ENCODE measurements at places on chromosomes 4 and X.
A peak's percentile ranks its signal among the peaks of the same experiment; 100 is the strongest.

DNA sequence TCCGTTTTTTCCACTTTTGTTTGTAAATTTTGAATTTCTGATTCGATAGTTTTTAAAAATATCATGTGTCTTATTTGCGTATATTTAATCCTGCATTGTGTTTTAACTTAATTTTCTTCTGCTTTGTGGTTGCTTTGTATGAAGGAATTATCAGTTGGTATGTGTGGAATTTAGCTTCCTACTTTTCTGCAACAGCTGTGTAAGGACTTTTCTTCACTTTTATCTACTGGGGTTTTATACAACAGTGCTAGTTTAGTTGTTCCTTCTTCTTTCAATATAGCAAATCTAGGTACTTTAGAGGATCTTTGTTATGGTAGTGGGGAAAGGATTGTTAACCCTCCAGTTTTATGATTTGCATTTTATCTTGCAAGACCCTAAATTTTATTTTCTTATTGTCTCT, 410.3 kb downstream of the CCSER1 start:
- no peak for DNase-seq
- H3K4me1 ChIP-seq: no peaks in the 10 kb centered on the region
- no peak overlapping the region for H3K27ac ChIP-seq
- H3K4me3 ChIP-seq: no peak overlapping the region

DNA sequence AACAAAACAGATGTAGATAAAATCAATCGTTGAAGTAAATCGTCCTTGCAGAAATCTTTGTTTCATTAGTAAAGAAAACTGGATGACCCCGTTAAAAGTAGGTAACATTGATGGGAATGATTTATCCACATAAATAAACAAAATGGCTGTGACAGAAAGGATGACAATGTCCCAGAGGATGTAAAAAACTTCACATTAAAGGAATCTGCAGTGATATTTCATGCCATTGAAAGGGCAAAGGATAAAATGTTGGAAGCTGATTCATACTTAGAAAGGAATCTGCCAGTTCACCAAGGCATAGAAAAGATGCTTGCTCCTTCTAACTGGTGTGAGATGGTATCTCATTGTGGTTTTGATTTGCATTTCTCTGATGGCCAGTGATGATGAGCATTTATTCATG, 24.2 kb upstream of the EPGN start:
- no peaks in the 10 kb centered on the region for H3K4me1 ChIP-seq
- no peaks in the 10 kb centered on the region for H3K27me3 ChIP-seq
- no peak overlapping the region for H3K27ac ChIP-seq
- DNase-seq: no peak
- no peaks in the 10 kb centered on the region for H3K36me3 ChIP-seq
- no peak overlapping the region for H3K4me3 ChIP-seq

- no peak for DNase-seq
- H3K27ac ChIP-seq: no peak overlapping the region
- H3K36me3 ChIP-seq: no peaks in the 10 kb centered on the region
- no peaks in the 10 kb centered on the region for H3K4me1 ChIP-seq
These were observed 69.5 kb downstream of the ANAPC4 start for GRCh38 chr4:25446611-25447010.

DNA sequence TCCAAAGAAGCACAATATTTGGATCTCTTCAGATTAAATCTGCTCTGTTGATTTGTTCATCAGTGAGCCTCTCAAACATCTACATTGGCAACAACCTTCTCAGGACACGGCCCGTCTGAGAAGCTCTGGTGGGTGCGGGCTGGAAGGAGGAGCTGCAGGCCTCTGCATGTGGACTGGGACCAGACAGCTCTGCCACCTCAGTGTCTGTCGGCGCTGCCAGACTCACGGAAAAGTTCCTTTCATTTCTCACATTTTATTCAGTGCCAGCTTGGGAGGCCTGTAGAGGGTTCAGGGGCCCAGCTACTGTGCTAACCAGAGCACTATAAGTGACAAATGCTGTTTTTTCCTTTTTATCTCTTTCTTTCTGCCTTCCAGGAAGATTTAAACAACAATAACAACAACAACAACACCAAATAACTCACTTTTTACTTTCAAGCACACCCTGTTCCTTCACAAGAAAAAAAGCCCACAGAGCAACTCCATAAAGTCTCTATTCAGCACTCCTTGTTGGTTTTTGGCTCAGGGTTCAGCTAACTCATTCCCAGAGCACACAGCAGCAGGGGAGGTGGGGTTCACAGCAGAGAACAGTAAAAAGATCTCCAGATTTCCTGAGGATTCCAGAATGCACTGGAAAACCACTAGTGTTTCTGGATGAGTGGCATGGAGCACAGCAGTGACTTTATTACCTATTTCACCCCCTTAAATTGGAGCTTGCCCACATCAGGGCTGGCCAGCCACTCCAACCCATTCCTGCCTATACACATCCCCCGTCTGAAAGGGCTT, 23.2 kb upstream of the HOPX start:
- no peak overlapping the region for H3K27ac ChIP-seq
- no peaks in the 10 kb centered on the region for H3K27me3 ChIP-seq
- no peak for DNase-seq
- no peaks in the 10 kb centered on the region for H3K36me3 ChIP-seq
- no peak overlapping the region for H3K4me3 ChIP-seq
- no peaks in the 10 kb centered on the region for H3K4me1 ChIP-seq

GRCh38 chr4:23882976-23883531, 6.8 kb downstream of the PPARGC1A start:
- H3K27ac ChIP-seq: no peak overlapping the region
- no peaks in the 10 kb centered on the region for H3K4me1 ChIP-seq

GRCh38 chr4:32163125-32163524, 1443.0 kb downstream of the PCDH7 start:
- no peaks in the 10 kb centered on the region for H3K36me3 ChIP-seq
- no peak overlapping the region for H3K4me3 ChIP-seq
- DNase-seq: no peak
- H3K27me3 ChIP-seq: no peaks in the 10 kb centered on the region
- no peak overlapping the region for H3K27ac ChIP-seq

GRCh38 chrX:9278475-9279233, 186.2 kb upstream of the TBL1X start:
- H3K27ac ChIP-seq: no peak overlapping the region
- no peak overlapping the region for H3K4me3 ChIP-seq
- no peak for DNase-seq
- no peaks in the 10 kb centered on the region for H3K4me1 ChIP-seq

GRCh38 chrX:107541244-107541643, 87.1 kb upstream of the PRPS1 start:
- no peak overlapping the region for H3K4me3 ChIP-seq
- H3K27ac ChIP-seq: no peak overlapping the region
- no peak for DNase-seq

DNA sequence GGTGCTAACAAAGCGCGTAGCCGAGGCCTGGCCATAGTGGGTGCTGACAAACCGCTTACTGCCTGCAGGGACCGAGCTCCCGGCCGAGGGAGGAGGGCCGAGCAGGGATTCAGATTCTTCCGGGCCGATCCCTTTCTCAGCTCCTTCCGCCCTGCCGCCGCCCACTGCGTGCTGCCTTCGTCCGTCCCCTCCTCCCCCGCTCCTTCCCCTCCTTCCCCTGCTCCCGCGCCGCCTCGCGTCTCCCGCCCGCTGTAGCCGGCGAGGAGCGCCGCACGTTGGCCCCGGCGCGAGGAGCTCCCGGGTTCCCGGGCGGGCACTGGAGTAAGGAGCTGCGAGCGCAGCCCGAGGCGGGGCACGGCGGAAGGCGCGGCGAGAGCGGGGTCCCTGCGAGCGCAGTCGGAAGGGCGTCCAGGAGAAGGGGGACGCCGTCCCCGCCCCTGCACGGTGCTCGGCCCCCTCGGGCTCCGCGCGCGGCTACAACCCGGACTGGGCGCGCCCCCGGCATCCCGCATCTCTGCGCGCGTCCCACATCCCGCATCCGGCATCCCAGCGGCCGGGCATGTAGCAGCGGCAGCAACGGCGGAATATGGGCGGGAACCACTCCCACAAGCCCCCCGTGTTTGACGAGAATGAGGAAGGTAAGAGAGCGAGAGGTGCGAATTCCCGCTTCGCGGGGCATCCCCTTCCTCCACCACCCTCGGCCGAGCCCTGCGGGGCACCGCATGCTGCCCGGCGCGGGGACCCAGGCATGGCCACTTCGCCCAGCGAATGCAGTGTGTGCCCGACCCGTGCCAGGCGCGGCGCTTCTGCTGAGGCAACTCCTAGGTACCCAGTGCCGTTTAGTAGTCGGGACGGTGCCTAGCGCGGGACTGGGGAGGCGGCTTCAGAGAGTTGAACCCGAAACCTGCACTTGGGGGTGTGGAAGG, at the start of gene STK32B:
STK32B (plus strand) TSS at position 203 of the 926 bp plus-strand sequence.
- H3K4me3 ChIP-seq: no peak within 1 kb of the TSS
- H3K27me3 ChIP-seq: peaks cover 9% of the 10 kb centered on the region
- no peaks in the 10 kb centered on the region for H3K4me1 ChIP-seq
- no peak for DNase-seq

DNA sequence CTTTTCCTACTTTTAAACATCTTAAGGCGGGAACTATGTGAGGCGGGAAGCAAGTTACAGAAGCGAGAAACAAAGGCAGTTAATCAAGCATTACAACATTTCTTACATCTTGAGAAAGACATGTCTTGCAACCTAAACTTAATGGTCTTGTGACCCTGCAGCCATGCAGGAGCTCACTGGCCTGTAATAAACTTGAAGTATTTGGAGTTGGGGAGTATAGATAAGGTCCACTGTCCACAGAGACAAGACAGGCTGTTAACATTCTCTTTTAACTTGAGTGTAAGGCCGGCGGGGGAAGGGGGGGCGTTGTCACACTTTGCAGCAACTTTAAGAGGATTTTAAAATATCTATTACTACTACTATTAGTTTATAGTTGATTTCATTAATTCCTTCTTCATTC, 10.3 kb upstream of the UGT8 start:
- H3K4me1 ChIP-seq: no peaks in the 10 kb centered on the region
- no peak overlapping the region for H3K27ac ChIP-seq
- H3K27me3 ChIP-seq: no peaks in the 10 kb centered on the region
- DNase-seq: no peak
- H3K36me3 ChIP-seq: no peaks in the 10 kb centered on the region

DNA sequence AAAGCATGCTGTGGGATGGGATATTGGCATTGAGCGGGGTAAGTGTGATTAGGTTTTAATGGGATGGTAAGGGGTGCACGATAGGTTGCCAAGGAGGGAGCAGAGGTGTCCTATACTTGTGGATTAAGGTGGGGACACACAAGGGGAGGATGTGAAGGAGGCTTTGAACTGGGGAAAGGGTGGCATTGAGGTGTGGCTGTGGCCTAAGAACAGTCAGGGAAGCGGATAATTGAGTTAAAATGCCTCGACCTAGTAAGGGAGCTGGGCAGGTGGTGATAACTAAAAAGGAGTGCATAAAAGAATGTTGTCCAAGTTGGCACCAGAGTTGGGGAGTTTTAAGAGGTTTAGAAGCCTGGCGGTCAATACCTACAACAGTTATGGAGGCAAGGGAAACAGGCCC, 17.5 kb downstream of the KLKB1 start:
- no peaks in the 10 kb centered on the region for H3K36me3 ChIP-seq
- H3K4me3 ChIP-seq: no peak overlapping the region
- H3K27me3 ChIP-seq: no peaks in the 10 kb centered on the region
- H3K27ac ChIP-seq: no peak overlapping the region
- DNase-seq: no peak
- no peaks in the 10 kb centered on the region for H3K4me1 ChIP-seq

- H3K36me3 ChIP-seq: no peaks in the 10 kb centered on the region
- no peak for DNase-seq
- H3K4me3 ChIP-seq: no peak overlapping the region
These were observed 174.7 kb downstream of the GC start for GRCh38 chr4:71609167-71609566.

DNA sequence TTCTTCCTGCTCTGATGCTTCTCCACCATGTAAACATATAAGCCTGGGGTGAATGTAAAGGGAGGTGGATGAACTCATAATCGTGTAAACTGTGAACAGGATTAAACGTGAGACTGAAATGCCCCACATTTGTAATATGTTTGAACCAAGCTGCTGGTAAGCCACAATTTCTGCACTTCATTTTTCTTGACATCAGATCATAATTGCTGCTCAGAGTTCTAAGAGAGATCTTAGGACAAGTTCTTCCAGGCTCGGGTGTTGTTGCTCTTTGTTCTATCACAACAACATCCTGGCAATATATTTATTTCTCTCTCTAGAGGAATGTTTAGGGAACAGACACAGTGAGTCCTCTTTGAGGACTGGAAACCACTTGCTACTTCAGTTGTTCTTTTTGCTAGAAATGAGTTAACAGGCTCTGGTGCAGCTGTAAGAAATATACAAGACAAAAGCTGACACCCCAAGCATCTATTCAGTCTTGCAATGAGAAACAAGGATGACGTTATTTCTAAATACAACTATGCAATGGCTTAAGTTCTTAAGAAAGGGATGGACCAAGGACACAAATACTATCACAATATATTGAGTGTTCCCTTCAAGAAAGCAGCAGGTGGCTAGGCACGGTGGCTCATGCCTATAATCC, 59.6 kb downstream of the LNX1 start:
- no peaks in the 10 kb centered on the region for H3K36me3 ChIP-seq
- no peak for DNase-seq
- H3K27me3 ChIP-seq: no peaks in the 10 kb centered on the region
- no peak overlapping the region for H3K27ac ChIP-seq
- H3K4me3 ChIP-seq: no peak overlapping the region

DNA sequence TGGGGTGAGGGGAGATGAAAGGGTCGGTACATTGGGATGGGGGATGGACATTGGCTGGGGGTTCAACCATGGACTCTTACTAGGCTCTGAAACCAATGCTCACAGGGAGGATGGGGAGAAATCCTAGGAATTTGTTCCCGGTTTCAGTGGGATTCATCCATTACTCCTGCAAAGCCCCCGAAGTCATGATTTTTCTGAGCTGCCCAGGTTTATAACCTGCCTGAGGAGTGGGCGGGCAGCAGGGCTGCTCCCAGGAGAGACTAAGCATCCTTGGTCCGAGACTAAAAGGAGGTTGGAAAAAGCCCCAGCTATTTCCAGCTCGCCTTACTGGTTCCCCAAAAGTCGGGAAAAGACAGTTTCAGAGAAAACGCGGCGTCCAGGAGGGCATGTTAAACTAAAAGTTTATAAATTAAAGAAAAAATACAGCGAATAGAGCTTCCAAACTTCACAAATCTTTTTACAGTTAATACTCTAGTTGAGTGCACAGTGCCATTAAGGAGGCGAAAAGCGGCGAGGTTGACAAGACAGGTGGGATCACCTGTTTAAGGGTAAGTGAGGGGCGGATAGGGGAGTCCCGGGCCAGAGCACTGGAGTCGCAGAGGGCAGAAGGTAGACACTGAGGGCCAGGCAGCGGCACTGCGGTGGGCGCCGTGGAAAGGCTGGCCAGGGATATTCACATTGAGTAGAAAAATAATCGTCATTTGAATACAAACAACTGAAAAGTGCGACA, 3.7 kb downstream of the NKX3-2 start:
- H3K27me3 ChIP-seq: peaks cover 92% of the 10 kb centered on the region
- no peak for DNase-seq
- no peaks in the 10 kb centered on the region for H3K36me3 ChIP-seq
- H3K4me3 ChIP-seq: peak overlapping the region; percentile 23
- H3K4me1 ChIP-seq: peaks cover 26% of the 10 kb centered on the region

DNA sequence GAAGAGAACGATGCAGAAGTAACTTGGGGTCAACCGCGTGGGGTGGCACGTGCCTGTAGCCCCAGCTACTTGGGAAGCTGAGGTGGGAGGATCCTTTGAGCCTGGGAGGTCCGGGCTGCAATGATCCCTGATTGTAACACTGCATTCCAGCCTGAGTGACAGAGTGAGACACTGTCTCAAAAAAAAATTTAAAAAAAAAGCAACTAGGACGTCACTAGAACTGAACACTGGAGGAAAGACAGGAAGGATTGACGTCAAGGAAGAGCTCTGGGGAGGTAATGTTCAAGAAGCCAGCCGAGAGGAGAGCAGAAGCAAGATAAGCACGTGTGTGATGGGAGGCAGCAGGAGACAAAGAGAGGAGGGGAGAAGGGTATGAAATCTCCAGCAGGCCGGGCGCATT, 28.7 kb downstream of the S100G start:
- H3K36me3 ChIP-seq: no peaks in the 10 kb centered on the region
- no peaks in the 10 kb centered on the region for H3K27me3 ChIP-seq
- DNase-seq: no peak
- no peak overlapping the region for H3K4me3 ChIP-seq
- H3K4me1 ChIP-seq: no peaks in the 10 kb centered on the region
